Fibroblast of lung (primary cell): ENCODE measurements at places on chromosomes 6 and 20. TPM values are rescaled to one million over a fixed set of nuclear protein-coding genes. Genes with fewer than 3 reads are reported as not detected.

The PARD6B gene
- polyA plus RNA-seq: 0.23 and 0.30 TPM in 2 replicates

DNA sequence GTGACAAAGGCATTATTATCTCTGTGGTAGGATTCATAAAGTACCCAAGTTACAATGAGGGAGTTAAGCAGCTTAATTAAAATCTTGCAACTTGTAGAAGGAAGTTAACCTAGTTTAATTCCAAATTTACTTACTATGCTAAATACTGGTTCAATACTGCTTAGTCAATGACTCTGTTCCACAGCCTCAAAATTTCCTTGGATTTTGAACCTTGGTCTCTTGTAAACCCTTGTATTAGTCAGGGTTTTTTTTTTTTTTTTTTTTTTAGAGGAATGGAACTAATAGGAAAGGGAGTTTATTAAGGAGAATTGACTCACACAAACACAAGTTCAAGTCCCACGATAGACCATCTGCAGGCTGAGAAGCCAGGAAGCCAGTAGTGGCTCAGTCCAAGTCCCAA lies 163.4 kb downstream of the HS3ST5 start:
- no peak for DNase-seq

- DNase-seq: no peak
Measured at GRCh38 chr6:127402890-127403617, 56.1 kb downstream of the KIAA0408 start.

GRCh38 chr6:74280130-74280692 lies 584.2 kb downstream of the CD109 start:
- no peak for DNase-seq

The CCN6 gene
- 0.08 and 0.49 TPM in 2 replicates for polyA plus RNA-seq

GRCh38 chr6:63440594-63440993 lies 120.8 kb upstream of the LGSN start:
- no peak for DNase-seq

The NOL4L gene
- 3.2 and 3.5 TPM in 2 replicates for polyA plus RNA-seq

GRCh38 chr6:66623050-66623449 lies 916.0 kb upstream of the EYS start:
- DNase-seq: no peak

The BMP2 gene
- polyA plus RNA-seq: 1.9 and 4.7 TPM in 2 replicates

DNA sequence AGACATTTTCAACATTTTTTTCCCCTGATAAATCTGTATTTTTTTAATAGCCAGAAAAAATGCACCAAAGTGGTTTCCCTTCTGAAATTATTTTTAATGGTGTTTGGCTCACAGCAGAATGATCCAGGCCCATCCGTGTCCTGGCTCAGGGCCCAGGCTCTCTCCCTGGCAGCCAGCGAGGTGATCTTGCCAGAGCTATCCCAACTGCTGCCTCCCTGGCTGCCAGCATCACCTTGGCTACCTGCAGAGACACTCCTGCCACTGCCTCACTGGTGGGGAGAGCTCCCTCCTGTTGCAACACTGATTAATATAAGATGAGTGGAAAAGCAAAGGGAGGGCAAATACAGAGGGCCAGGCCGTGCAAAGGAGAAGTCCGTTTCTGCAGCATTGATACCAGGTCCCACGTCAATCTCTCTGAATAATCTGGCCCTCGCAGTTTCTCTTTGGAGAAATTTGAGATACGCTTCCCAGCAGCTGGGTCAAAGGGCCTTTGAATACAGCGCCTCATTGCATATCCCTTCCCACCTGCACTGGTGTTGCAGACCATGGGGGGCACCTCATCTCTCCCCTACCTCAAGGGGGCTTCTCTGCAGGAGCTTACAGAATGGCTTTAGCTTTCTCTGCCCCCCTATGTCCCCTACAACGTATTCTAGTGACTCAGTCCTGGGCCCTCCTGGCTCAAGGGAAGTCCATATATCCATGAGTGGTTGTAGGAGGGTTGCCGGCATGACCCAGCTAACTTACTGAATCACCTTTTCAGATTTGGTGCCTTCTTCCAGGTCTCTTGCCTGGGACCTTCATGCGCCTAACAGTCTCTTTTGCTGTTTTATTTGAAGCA lies 12.8 kb upstream of the DSTN start:
- DNase-seq: peak; percentile 68

The GINS1 gene
- polyA plus RNA-seq: 5.6 and 13.5 TPM in 2 replicates

GRCh38 chr20:18639501-18639979 lies 51.7 kb downstream of the DTD1 start:
- no peak for DNase-seq

The GRM4 gene
- polyA plus RNA-seq: not detected in 2 replicates

- DNase-seq: peak; percentile 22
Measured at GRCh38 chr6:127397729-127398630, 54.6 kb upstream of the ECHDC1 start.

The RHAG gene
- polyA plus RNA-seq: 0.06 TPM in 1 of 2 replicates, not detected in the other

- DNase-seq: peak; percentile 31
Measured at GRCh38 chr6:57017069-57017468, 29.4 kb upstream of the KIAA1586 start.
